Panc1 (cell line): ENCODE measurements at places on chromosomes 7 and 10.

DNA sequence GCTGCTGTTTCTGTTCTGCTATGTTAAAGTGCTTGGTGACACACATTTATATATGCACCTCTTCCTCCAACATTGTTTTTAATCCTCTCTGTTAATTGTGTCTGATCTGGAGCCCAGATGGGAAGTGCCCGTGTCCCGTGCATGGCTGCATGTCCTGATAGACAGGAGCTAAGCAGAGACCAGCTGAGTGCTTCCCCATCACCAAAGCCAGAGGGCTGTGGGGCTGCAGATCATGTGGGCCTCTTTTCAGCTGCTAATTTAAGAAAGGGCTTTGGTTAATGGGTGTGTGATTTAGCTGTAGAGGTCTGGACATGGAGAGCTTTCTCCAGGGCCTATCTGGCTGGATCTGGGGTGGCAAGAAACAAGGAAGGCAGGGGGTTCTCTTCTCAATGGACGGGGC lies 96.5 kb upstream of the NPS start:
- DNase-seq: no peak

- DNase-seq: no peak
These were observed 2.9 kb downstream of the CAV2 start for GRCh38 chr7:116502201-116503096.

DNA sequence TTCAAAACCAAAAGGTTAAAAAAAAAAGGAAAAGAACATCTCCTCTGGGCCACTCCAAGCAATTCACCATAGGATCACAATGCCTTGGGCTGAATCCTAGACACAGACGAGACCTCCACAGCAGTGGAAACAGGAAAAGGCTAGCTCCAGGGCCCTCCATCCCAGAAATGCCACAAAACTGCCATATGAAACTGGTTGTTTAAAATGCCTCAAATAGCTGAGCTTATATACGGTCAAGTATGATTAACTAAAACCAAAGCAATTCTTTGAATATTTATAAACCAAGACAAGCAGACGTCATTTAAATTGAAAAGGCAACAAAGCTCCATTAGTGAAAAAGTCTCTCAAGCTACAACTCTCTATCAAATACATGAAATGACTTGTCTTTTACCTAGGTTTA lies 63.1 kb downstream of the DOCK4 start:
- no peak for DNase-seq

- no peak for DNase-seq
These were observed 361 bp upstream of the PLXDC2 start for GRCh38 chr10:19815731-19816410.

DNA sequence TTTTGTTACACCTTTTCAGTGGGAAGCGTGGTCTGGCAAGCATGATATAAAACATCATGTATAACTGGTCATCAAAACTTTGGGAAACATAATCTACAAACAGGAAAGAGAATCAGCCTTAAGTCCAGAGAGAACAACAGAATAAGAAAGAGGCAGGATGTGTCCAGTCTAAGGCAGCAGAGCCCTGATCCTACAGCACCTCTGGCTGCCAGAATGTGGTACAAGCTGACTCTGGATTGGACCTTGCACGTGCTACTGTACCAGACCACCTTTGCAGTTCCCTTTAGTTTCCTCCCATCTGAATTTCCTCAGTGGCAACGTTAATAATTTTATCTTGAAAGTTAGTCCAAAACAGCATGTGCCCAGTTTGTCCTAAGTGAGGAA lies 824.6 kb upstream of the IGFBP3 start:
- DNase-seq: no peak

- no peak for DNase-seq
These were observed 24.6 kb upstream of the ZMIZ1 start for GRCh38 chr10:79044036-79044632.

DNA sequence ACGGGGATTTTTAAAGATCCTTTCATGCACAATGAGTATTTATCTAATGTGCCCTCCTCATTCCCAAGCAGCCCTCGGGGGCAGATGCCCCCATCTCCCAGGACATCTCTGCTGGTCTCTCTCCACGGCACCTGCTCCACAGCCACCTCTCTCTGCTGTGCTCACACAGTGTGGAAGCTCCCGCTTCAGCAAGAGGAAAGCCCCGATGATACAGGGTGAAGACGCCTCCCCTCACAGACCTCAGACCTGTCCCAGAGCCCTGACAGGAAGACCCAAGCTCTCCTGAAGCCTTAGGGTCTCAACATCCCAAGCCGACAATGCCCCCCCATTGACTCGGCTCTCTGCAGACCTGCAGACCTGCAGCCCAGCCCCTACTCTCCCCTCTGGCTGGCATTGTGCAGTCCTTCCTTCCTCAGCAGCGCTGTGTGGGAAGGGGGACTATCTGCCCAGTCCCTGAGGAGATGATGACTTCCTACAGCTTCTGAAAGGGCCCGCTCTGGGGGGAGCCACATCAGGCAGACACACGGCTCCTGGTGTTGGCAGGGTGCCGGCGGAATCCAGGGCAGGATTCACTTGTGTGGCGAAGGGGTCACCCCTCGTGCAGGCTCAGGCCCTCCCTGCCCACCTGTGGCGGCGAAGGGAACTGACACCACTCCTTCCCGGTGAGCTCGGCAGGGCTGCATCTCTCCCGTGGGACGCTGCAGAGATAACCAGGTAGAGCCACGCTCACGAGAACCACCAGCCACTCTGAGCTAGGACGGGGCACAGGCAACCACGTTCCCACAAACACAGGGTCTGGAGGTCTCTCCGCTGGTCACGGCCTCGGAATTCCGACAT lies 61.8 kb downstream of the PTPRN2 start:
- no peak for DNase-seq

DNA sequence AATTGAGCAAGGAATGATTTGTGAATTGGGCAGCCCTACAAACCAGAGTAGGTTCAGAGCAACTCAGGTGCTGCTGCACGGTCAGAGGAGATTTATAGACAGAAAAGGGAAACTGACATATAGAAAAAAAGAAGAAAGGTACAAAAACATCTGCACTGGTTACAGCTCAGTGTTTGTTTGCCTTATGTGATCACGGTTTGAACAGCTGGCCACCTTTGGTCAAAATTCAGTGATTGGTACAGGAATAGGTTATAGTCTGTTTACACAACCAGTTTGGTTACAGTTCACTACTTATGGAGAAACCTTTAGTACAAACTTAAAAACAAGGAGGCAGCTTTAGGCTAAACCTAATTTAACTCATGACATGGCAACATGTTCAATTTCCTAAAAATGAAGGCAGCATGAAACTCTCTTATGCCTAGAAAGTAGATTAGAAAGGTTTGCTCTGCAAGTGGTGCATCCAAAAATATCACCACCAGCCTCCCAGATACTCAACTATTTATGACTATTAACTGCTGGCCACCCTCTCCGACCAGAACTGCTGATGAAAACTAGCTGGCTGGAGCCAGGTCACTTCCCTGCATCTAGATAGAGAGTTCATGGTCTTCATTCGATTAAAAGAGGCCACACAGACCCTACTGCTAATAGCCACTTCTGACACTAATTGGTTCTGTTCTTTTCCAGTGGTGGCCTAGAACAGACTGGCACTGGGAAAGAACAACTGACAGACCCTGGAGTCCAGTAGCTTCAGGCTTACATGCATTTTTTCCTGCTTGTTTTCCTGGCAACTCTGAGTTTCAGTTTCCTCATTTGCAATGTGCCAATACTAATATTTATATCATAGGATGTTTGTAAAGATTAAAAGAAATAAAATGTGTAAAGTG lies 548.0 kb downstream of the CCSER2 start:
- no peak for DNase-seq

DNA sequence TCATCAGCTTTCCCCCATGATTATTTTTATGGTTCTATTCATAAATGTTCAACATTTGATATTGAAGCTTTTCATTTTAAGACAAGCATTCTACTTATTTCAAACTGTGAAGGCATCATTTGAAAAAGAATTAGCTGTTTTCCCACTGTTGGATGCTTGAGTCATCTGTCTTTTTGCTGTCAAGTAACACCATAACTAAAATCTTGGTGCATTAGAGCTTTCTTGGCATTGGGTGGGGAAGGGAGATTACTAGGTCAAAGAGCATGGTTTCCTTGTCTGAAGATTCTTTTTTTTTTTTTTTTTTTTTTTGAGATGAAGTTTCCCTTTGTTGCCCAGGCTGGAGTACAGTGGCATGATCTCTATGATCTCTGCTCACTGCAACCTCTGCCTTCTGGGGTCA lies 68.5 kb downstream of the CTBP2 start:
- DNase-seq: no peak

GRCh38 chr10:24883176-24883575 lies 69.2 kb downstream of the PRTFDC1 start:
- no peak for DNase-seq

- no peak for DNase-seq
These were observed 90.0 kb upstream of the GATAD1 start for GRCh38 chr7:92357260-92357659.

DNA sequence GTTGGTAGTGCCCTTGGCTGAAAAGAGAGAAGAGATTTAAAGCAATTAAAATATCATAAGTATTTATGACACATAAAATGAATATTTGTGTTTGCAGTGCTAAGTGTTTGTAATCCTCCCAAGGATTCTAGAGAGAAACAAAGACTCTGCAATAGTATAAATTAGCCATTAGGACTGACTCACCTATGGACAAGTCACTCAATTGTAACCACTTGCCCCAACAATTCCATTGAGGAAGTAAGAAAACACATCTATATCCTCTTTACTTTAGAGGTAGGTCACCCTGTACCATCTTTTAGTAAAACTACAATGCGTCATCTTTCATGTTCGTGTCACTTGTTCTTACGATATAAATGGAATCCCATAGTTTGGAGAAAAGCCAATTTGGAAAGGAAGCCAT lies 85.7 kb upstream of the INHBA start:
- DNase-seq: no peak
